ENCODE measurements at places on chromosomes 4 and X.

DNA sequence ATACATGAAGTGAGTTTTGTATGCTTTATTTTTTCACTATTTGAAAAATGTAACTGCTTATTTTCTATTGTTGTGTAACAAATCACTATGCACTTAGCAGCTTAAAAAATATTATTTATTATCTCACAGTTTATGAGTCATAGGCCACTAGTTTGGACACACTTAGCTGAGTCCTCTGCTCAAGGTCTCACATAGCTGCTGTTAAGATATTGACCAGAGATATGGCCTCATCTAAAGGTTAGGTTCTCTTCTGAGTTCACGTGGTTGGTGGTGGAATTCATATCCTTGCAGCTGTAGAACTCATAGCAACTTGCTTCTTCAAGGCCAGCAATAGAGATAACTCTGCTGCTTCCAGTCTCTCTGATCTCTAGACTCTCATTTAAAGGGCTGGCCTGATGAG, 534.4 kb downstream of the SPRY1 start:
- DNase-seq = no peak
- H3K27ac ChIP-seq = no peak overlapping the region
- H3K27me3 ChIP-seq = no peaks in the 10 kb centered on the region
- H3K36me3 ChIP-seq = no peaks in the 10 kb centered on the region

DNA sequence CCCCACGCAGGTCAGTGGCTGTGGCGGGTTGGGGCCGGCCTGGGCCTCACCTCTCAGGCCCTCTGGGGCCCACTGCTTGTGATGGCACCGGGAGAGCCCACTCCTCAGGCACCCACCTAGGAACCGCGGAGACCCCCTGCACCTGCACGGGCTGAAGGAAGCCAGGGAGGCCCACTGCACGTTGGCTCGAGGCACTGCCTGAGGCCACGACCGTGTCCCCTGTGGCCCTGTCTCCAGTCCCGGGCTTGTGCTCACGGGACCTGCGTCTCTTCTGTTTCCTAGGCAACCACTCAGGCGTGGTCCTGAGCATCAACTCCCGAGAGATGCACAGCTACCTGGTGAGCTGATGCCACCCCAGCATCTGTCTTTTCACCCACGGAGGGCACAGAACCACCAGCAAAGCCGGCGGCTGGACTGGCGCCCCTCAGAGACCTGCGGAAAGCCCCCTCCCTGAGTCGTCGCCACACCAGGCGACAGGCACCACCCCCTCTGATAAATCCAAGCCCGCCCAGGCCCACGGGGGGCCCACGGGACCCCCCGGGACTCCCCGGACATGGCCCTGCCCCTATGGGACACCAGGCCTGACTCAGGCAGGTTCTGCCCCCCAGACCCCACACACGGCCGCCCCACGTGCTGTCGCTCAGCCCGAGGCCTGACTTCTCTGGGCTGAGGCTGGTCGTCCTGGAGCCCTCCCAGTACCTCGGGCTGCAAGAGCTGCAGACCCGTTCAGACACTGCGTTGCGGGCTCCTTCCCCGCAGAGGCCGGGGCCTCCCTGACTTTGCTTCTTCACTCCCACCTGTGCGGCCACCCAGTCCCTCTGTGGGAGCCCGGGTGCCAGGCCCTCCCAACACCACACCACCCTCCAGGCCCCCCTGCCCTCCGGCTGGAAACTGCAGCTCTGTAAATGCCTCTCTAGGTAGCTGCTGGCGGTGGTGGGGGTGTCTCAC, 199.5 kb downstream of the AFAP1 start:
- H3K4me1 ChIP-seq = no peaks in the 10 kb centered on the region
- DNase-seq = no peak
- no peaks in the 10 kb centered on the region for H3K27me3 ChIP-seq
- no peak overlapping the region for H3K4me3 ChIP-seq
- H3K27ac ChIP-seq = no peak overlapping the region
- no peaks in the 10 kb centered on the region for H3K36me3 ChIP-seq

DNA sequence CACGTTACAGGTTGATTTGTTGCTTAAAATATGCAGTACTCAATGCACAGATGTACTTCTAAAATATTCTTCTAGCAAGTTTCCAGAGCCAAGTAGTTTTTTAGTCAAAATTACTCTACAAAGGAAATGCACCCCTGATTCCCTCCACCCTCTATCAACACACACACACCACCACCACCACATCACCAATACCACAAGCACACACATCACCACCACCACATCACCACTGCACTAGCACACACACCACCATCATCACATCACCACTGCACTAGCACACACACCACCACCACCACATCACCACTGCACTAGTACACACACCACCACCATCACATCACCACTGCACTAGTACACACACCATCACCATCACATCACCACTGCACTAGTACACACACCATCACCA, 105.2 kb upstream of the FRG1 start:
- H3K27me3 ChIP-seq = no peaks in the 10 kb centered on the region
- no peaks in the 10 kb centered on the region for H3K36me3 ChIP-seq
- H3K4me1 ChIP-seq = no peaks in the 10 kb centered on the region
- H3K4me3 ChIP-seq = no peak overlapping the region
- H3K27ac ChIP-seq = no peak overlapping the region

GRCh38 chr4:158995965-158996364, 106.9 kb upstream of the RAPGEF2 start:
- H3K4me3 ChIP-seq = no peak overlapping the region
- peaks cover 5% of the 10 kb centered on the region for H3K4me1 ChIP-seq
- H3K36me3 ChIP-seq = no peaks in the 10 kb centered on the region
- H3K27me3 ChIP-seq = no peaks in the 10 kb centered on the region

GRCh38 chrX:18757956-18758932, 50.8 kb downstream of the PPEF1 start:
- H3K4me1 ChIP-seq = no peaks in the 10 kb centered on the region
- H3K27me3 ChIP-seq = no peaks in the 10 kb centered on the region
- H3K36me3 ChIP-seq = no peaks in the 10 kb centered on the region
- no peak overlapping the region for H3K27ac ChIP-seq
- no peak for DNase-seq

- no peaks in the 10 kb centered on the region for H3K4me1 ChIP-seq
- H3K27me3 ChIP-seq = no peaks in the 10 kb centered on the region
- H3K27ac ChIP-seq = no peak overlapping the region
- H3K4me3 ChIP-seq = no peak overlapping the region
- H3K36me3 ChIP-seq = no peaks in the 10 kb centered on the region
- DNase-seq = no peak
These were observed 13.4 kb upstream of the ETDC start for GRCh38 chrX:135295944-135296305.

DNA sequence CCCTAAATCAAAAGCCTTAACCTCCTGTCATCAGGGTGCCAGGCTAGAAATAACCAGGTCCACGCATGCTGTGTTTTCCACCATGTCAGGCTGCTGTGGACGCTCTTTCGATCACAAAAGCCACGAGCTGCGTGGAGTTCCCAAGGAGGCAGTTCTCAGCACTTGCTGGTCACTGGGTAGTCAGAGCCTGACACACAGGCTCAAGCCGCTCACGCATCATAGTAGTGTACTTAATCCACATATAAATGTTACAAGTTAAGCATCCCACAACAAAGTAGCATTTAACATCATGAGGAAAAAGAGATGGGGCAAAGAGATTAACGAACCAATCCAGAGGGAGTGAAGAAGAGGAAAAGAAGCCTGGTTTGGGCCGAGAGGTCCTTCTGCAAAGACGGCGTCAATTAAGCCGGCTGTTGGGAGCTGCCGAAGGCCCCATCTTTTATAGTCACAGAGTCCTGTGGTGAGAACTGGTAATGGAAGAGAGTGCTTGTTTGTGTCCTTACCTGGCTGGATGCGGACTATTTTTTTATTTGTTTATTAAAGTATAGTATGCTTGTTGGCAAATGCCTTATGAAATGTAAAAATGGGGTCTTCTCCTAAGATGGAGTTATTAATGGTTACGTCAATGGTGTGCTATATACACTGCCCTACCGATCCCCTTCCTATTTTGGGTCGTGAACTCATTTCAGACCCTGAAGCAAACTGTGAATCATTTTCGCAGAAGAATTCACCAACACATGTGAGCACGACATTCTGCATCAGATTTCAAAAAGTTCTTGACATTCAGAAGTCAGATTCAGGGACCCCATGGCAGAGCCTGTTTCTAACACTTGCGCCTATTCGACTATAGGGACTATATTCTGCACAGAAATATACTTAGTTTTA, 675 bp downstream of the PRIMPOL start:
- H3K27me3 ChIP-seq = no peaks in the 10 kb centered on the region
- peaks cover 39% of the 10 kb centered on the region for H3K4me1 ChIP-seq
- peak; percentile 33 for DNase-seq
- H3K4me3 ChIP-seq = peak overlapping the region; percentile 94
- no peaks in the 10 kb centered on the region for H3K36me3 ChIP-seq

DNA sequence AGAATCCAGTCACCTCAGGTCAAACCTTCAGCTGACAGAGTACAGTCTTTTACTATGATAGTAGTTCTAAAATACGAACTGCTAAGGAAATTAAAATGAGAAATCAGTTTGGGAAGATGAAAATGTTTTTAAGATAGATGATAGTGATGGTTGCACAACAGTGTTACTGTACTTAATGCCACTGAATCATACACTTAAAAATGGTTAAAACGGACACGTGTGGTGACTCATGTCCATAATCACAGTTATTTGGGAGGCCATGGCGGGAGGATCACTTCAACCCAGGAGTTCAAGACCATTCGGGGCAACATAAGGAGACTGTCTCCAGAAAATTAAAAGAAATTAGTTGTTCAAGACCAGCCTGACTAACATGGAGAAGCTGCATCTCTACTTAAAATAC, 41.4 kb downstream of the ABHD18 start:
- H3K27me3 ChIP-seq = no peaks in the 10 kb centered on the region
- no peak overlapping the region for H3K4me3 ChIP-seq
- no peak for DNase-seq
- H3K36me3 ChIP-seq = no peaks in the 10 kb centered on the region
- no peaks in the 10 kb centered on the region for H3K4me1 ChIP-seq
- no peak overlapping the region for H3K27ac ChIP-seq

DNA sequence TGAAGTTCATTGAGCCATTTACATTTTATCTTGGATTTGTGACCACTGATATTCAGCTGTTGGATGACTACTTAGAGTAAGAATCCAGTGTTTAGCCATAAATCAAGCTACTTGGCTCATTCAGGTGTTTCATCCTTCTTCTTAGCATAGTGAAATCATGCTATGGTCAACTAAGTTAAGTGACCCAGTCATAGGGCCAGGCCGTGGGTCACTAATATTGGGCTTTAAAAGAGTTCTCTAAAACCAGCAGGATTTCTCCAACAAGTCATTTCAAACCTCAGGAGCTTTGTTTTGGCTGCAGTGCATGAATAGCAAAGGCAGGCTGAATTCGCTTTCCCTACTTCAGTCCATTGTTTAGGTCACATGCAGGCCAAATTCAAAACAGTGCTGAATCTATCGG, 181.0 kb downstream of the MAML3 start:
- no peaks in the 10 kb centered on the region for H3K27me3 ChIP-seq
- peaks cover 24% of the 10 kb centered on the region for H3K4me1 ChIP-seq
- no peak overlapping the region for H3K27ac ChIP-seq
- no peaks in the 10 kb centered on the region for H3K36me3 ChIP-seq
- no peak for DNase-seq

GRCh38 chrX:92230628-92231027, 451.5 kb downstream of the PCDH11X start:
- no peaks in the 10 kb centered on the region for H3K27me3 ChIP-seq
- no peaks in the 10 kb centered on the region for H3K36me3 ChIP-seq
- no peak for DNase-seq
- H3K27ac ChIP-seq = no peak overlapping the region

GRCh38 chr4:161767116-161767515, 396.7 kb downstream of the FSTL5 start:
- DNase-seq = no peak
- H3K27ac ChIP-seq = no peak overlapping the region
- no peaks in the 10 kb centered on the region for H3K27me3 ChIP-seq
- no peak overlapping the region for H3K4me3 ChIP-seq

- no peaks in the 10 kb centered on the region for H3K36me3 ChIP-seq
- H3K4me3 ChIP-seq = no peak overlapping the region
- H3K27ac ChIP-seq = no peak overlapping the region
- no peaks in the 10 kb centered on the region for H3K4me1 ChIP-seq
- no peak for DNase-seq
These were observed 1833.0 kb upstream of the PCDH10 start for GRCh38 chr4:131316086-131316485.

- H3K36me3 ChIP-seq = no peaks in the 10 kb centered on the region
- DNase-seq = no peak
- no peaks in the 10 kb centered on the region for H3K27me3 ChIP-seq
- H3K27ac ChIP-seq = no peak overlapping the region
These were observed 4.8 kb downstream of the CAPN6 start for GRCh38 chrX:111265486-111265885.

DNA sequence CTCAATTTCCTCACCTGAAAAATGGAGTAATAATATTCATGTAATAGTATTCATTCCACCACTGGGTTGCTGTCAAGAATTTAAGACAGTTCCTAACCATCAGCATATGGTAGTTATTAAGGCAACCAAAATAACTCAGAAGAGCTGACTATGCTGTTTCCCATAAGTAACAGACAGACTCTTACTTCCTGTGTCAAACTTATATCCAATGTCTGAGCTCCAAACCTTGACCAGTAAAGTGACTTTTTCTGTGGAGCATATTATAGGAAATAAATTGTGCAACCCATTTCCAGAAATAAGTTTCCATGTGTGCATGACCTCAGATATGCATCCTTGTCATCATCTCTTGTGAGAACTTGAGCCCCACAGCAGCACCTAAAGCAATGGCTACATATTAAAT, 78.8 kb downstream of the HADH start:
- H3K27ac ChIP-seq = no peak overlapping the region
- H3K36me3 ChIP-seq = no peaks in the 10 kb centered on the region
- H3K4me1 ChIP-seq = no peaks in the 10 kb centered on the region
- DNase-seq = no peak
- no peaks in the 10 kb centered on the region for H3K27me3 ChIP-seq
- no peak overlapping the region for H3K4me3 ChIP-seq

DNA sequence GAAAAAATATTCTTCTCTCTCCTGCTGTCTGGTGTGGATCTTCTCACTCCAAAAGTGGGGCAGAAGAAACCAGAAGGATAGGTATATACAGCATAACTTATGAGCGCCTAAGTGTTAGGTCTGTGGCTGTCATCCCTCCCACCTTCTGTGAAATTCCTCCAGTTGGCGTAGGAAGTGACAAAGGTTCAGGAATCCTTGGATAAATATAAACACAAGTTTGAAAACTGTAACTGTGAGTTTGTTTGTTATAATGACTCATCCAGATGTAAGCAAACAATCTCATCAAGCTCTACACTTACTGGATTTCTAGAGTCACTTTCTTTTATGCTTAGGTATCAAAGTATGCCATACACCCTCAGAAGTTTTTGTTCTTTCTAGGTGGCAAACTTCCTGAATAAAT, 405.2 kb downstream of the FAT4 start:
- no peak overlapping the region for H3K27ac ChIP-seq
- H3K36me3 ChIP-seq = no peaks in the 10 kb centered on the region
- no peak overlapping the region for H3K4me3 ChIP-seq
- no peak for DNase-seq
- H3K4me1 ChIP-seq = no peaks in the 10 kb centered on the region

Data from transverse colon (tissue), 4 donors.